ENCODE measurements at places on chromosomes 12 and 14. TPM values are rescaled to one million over a fixed set of nuclear protein-coding genes. Genes with fewer than 3 reads are reported as not detected.

WNT5B gene
- 16.1 TPM for total RNA-seq

TPPP2 gene
- not detected for total RNA-seq

SYT10 gene
- 0.10 TPM for total RNA-seq

SLC4A8 gene
- total RNA-seq: 1.2 TPM

LMO3 gene
- total RNA-seq: 7.2 TPM
